Stimulated activated CD8-positive, alpha-beta memory T cell treated with anti-CD3 and anti-CD28 coated beads, Interleukin-7, amount 100 ng/mL, for 4 hours (primary cell): ENCODE measurements at places on chromosomes 7 and 10.

DNA sequence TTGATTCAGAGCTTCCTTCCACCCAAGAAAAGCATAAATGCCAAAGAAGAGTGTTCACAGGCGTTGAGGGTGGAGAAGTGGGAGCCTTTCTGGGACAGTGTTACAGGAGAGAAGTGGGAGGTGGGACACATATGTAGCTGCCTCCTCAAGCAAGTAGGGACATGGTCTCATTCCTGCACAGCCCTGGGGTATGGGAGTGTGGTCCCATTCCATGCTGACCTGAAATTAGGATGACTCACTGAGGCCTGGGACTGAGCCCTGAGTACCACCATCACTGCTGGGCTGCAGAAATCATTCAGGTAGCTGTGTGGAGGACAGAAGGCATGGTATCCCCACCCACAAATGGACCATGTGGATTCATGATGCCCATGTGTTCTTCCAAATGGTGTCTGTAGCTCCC lies 17.4 kb upstream of the SFTPA1 start:
- no peak for DNase-seq

DNA sequence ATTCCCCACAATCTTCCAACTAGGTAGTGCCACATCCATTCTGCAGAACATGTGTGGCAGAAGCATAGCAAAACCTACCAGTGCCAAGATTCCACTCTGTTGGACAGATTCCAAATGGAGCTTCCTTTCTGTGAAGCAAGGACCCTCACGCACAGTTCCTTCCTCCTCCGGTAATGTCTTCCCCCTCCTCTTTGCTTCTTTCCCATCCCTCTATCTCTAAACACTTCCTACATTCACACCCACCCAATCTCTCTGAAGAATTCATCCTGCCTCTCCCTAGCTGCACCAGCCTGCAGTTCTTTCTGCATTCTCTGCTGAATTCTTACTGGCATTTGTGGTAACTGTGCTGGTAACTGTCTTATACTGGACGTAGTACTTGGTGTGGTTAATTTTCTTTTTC lies 124.9 kb downstream of the RNLS start:
- no peak for DNase-seq

DNA sequence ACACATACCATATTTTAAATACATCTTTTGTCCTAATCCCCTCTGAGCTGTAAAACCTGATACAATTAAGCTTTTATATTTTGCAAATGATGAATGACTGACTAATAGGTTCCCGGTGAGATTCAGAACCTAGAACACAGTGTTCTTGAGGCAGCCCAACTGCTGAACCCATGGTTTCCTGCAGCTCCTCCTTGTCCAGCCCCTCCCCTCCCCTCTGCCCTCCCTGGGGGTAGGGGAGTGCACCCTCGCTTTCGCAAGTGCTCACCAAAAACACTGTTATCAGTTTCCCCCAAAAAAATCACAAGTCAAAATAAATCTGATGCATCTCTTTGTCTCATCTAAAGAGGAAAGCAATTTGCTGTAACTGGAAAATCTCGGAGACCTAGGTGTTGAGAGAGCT lies 602.8 kb downstream of the KCNMA1 start:
- DNase-seq, result no peak

GRCh38 chr7:42108803-42109528 lies 128.0 kb downstream of the GLI3 start:
- DNase-seq, result no peak

DNA sequence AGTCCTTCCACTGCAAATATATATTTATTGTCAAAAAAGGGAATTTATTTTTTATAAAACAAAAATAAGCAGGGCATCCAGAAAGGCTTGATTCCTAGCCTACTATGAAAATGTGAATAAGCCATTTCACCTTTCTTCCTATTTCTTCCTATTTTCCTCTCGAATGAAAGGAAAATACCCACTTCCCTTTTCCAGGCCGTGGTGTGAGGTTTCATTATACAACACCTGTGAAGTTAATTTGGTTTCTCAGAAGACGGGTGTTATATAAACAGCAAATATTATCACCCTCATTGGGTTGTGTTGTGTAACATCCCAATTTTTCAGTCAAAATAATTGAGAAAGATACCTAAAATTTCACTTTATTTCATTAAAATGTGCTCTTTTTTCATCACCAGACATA lies 214.3 kb downstream of the DGKB start:
- no peak for DNase-seq
